Fibroblast of skin of right biceps (primary cell): ENCODE measurements at places on chromosomes 1 and 21.
A peak's percentile ranks its signal among the peaks of the same experiment; 100 is the strongest.

GRCh38 chr1:229582715-229583114 is 24.2 kb upstream of the ABCB10 start:
- DNase-seq, result no peak

- DNase-seq, result no peak
Observed at GRCh38 chr21:44445145-44445812, 10.0 kb upstream of the LRRC3 start.

DNA sequence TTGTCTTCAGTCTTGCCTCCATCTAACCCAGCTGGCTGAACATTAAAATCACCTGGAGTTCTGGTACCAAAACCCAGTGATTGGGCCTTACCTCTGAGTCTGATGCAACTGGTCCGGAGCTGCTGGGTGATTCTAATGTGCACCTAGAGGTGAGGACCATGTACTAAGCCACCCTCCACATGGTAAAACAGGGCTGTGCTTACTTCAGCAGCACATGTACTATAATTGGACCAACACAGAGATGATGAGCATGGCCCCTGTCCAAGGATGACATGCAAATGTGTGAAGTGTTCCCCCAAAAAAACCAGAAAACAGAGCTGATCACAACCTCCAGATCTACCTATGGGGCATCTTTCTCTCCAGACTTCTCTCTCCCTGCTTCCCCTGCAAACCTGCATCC is 37.0 kb downstream of the ELK4 start:
- DNase-seq, result no peak

GRCh38 chr1:223832637-223832943 is 13.2 kb downstream of the TP53BP2 start:
- no peak for DNase-seq

DNA sequence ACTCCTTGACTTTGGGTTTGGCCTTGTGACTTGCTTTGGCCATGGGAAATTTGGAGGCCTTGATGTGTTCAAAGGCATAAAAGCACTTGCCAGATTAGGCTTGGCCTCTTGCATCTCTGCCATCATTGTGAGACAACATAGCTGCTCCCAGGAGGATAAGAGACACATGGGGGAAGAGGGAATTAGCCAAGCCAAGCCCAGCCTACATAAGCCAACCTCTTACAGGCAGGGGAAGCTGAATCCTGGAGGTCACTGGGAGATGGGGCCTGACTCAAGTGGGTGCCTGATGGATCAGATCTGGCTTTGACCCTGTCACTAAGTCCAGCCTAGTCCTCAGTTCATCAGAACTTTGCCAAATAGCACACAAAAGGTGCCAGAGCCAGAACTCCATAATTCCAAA is 37.6 kb upstream of the HMGB4 start:
- DNase-seq, result no peak

DNA sequence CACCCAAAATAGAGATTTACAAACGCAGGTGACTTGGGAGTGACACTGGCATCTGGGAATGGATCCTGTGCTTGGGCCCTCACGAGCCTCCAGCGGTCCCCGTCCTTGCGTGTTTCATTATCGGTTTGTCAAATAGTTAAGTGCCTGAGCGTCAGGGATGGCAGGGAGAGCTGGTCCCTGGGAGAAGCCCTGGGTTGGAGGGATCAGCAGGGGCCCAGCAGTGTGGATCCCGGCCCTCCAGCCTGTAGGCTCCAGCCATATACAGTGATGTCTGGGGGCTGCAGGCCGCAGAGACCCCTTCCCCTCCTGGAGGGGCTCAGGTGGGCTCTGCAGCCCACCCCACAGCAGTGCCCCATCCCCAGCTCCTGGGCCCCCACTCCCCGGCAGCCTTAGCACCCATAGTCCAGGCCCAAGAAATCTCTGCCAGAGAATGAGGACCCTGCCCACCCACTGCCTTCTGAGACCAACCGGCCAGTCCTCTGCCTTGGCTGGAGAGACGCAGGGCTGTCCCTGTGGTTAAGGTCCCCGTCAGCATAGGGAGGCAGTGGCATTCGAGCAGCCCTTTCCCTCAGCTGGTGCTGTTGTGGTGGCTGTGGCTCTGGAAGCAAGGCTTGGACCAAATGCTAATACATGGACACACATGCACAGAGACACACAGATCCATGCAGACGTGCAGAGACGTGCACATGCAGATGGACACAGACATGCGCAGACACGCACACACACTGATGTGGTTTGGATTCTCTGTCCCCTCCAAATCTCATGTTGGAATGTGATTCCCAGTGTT is 2.4 kb upstream of the SLC19A1 start:
- DNase-seq, result no peak

GRCh38 chr1:76302711-76303339 is 228.3 kb downstream of the ST6GALNAC3 start:
- no peak for DNase-seq

- DNase-seq, result no peak
Observed at GRCh38 chr1:2819429-2819828, 17.9 kb upstream of the TTC34 start.

DNA sequence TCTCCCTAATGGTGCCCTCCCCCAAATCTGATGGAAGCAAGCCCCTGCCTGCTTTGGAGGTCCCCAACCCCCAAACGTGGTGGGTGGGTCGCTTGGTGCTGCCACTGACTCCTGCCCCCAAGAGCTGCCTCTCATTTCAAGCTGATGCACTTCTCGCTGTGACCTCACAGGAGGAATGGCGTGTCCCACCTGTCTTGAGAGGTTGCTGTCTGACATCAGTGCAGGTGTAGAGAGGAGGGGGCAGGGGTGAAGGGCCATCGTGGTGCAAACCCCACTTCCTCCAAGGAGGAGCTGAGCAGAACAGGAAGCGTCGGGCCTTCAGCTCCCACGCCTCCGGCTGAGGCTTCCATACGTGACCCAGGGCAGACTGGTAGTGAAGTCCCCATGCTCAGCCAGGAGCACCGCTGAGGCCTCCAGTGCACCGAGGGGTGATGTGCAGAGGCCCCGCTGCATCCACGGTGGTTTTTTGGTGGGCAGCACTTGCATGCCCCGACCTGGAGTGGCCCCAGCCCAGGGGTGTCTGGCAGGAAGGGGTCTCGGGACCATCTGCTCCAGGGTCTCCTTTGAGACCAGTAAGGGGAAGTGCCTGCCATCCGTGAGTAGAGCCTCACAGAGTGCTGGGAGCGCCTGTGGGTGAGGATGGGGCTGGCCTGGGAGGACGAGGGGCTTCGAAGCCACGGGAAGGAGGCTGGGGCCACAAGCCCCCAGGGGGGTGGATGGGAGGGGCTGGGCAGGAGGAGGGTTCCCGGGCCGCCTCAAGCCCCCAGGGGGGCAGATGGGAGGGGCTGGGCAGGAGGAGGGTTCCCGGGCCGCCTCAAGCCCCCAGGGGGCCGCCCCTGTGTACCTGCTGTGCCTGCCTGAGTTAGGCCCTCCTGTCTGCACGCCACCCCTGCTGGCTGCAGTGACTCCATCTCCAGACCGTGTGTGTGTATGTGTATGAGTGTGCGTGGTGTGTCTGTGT is 39.8 kb downstream of the WDR4 start:
- DNase-seq, result no peak

GRCh38 chr1:94422115-94422820 is 4.1 kb downstream of the ABCD3 start:
- DNase-seq, result no peak

DNA sequence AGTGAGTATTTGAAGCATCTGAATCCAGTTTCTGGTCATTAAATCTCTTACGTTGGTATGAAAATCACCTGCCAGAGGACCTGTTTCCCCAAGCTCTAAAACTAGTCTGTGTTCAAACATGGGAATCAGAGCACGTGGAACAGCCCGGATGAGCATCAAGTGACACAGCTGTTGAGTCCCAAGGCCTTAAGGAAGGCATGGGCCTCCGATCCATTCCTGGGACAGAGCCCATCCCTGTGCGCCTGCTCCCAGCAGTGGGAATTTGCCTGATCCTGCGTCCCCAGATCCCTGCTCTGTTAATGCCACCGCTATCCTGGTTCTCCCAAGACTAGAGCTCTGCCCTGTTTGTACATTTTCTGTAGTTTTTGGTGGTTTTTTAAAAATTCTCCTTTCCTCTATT is 68.4 kb upstream of the FBXO28 start:
- DNase-seq, result no peak

DNA sequence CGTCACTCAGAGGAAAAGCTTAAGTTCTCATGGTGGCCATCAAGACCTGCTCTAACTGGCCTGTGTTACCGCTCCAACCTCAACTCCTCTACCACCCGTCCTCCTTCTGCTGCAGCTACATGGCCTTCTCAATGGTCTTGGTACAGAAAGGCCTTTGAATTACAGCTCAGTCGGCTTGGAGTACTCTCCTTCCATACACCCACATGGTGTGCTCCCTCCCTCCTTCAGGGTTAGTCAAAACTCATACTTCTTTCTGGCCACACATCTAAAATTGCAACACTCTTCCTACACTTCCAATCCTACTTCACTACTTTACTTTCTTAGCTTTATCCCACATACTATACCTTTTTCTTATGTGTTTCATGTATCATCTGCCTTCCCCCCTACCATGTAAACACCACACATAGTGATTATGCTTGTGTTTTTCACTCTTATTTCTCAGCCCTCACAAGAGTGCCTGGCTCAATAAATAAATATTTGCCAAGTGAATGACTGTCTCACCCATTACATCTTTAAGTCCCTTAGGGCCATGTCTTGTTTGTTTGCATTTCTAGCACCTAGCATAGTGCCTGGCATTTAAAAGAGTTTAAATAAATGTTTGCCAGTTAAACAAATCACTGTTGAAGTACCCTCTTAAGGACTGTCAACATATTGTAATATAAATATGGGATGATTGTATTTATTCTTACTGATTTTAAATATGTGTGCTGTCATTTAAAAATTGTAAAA is 37.6 kb upstream of the HMCN1 start:
- DNase-seq, result no peak

- DNase-seq, result no peak
Observed at GRCh38 chr1:244371242-244372141, 80.2 kb downstream of the ADSS2 start.

DNA sequence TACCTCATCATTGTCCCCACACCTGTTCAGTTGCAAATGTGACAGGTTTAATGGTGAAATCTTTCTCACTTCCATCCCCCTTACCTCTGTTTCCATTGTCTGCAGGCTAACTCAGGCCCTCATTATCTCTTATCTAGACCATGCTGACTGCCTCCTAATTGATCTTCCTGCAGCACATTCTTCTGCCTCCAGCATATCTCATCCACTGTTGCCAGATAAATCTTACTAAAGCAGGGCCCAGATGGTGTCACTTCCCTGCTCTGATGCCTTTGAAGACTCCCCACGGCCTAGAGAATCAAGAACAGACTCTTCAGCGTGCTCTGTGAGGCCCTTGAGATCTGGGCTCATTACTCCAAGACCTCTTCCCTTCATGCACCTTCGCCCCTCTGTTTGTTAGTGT is 230.1 kb downstream of the DUSP10 start:
- DNase-seq, result no peak

DNA sequence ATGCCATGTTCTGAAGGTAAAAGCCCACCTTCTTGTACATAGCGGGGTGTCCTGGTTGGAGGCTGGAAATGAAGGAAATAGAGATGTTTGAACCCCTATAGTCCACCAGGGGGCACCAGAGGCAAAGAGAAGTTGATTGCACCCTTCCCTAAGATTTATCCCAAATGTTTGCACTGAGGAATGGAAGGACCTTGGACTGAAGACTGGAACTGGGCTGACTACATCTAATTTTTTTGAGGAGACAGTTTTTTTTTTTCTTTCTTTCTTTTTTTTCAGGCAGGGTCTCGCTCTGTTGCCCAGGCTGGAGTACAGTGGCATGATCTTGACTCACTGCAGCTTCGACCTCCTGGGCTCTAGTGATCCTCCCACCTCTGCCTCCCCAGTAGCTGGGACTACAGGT is 55.3 kb upstream of the EIF4G3 start:
- peak; percentile 54 for DNase-seq

- no peak for DNase-seq
Observed at GRCh38 chr1:191152776-191153175, 675.1 kb upstream of the BRINP3 start.

GRCh38 chr1:171793636-171794035 is 12.2 kb downstream of the METTL13 start:
- DNase-seq, result no peak

GRCh38 chr1:158148468-158148867 is 32.2 kb upstream of the CD1D start:
- no peak for DNase-seq

GRCh38 chr1:17181781-17182464 is 23.0 kb upstream of the PADI1 start:
- DNase-seq, result no peak

GRCh38 chr1:119911775-119912174 is 15.5 kb upstream of the ADAM30 start:
- no peak for DNase-seq

- no peak for DNase-seq
Observed at GRCh38 chr1:84919461-84919970, 26.5 kb upstream of the LPAR3 start.

DNA sequence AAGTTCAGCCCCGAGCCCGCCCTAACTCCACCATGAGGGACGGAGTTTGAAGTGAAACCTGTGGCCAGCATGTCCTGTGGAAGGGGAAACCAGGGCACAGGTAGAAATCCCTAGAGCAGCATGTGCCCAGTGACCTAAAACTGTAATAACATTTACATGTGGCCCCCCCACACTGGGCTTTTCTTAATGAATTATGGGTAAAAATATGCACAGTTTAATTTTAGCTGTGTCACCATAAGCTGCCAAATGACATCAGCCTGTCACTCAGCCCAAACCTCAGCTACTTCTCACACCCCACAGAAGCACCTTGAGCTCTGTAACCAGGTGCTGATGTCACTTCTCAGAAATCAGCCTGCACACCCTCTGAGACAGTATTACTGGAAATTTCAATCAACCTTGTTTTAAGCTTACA is 50.0 kb upstream of the SLC19A1 start:
- DNase-seq, result no peak

DNA sequence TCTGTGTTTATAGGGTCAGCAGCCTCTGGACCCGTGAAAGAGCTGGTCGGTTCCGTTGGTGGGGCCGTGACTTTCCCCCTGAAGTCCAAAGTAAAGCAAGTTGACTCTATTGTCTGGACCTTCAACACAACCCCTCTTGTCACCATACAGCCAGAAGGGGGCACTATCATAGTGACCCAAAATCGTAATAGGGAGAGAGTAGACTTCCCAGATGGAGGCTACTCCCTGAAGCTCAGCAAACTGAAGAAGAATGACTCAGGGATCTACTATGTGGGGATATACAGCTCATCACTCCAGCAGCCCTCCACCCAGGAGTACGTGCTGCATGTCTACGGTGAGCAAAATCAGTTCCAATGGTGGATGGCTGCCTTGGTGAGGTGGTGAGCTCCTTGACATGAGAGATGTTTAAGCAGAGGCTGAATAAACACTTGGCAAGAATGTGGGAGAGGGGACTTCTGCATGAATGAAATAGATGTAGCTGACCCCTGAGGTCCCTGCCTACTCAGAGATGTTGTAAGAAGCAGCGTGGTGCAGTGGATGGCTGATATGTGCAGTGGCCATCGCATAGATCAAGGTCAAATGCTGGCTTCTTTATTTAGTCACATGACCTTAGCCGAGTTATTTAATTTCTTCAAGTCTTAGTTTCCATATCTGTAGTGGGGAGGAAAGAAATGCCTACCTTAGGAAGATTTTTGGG is 9.3 kb downstream of the SLAMF7 start:
- peak; percentile 30 for DNase-seq

DNA sequence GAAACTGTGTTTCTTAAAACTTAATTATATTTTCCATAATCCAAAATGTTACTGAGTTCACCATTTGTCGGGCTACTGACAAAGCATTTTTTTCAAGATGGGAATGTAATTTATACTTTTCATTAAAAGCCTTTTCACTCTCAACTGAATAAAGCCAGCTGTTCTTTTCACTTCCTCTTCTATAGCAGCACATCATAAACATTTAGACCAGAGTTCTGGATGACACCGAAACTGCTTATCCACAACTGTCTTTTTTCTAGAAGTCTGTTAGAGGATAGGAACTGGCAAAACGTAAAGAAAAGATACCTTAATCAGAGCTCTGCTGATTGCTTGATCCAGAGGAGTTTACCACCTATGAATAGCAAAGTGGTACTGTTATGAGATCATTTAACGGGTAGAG is 594.7 kb downstream of the ADGRL2 start:
- DNase-seq, result no peak
